ENCODE measurements at places on chromosomes 4 and X.

DNA sequence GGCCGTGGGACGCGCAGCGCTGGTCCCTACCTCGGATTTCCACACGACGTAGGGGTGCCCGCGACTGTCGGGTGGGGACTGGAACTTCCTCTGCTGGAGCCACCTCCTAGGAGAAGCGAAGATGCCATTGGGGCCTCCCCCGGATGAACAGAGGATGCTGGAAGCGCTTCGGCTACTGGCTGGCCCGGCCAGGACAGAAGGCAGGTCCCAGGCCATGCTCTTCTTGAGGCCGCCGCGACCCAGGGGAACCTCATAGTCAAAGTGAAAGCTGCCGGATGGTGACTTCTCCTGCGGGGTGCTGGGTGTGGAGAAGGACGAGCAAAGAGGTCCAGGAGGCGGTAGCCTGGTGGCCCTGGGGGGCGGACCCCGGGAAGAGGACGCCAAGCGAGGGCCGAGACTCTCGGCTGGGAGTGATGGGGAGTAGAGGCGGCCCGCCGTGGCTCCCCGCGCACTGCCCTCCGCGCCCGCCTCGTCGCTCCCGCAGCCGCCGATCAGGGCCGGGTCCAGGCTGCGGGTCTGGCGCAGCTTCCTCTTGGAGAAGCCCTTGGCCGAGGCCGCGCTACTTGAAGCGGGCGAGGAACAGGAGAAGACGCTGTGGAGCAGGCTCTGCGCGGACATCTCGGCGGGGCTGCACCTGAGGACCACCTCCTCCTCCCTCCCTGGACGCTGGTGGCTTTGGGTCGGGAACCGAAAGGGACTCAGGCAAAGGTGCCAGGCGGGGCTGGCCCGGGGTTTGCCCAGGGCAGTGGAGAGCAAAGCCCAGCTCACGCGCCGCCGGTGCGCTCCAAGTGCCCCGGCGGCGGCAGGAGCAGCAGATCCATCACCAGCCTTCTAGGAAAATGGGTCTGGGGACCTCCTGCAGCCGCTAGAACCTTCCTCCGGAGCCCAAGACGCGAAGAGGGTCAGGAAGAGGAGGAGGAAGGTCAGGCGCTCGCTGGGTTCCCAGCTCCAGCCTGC is 1.2 kb downstream of the ARHGAP6 start:
- no peak for DNase-seq

GRCh38 chr4:111681751-111682150 is 463.5 kb upstream of the FAM241A start:
- DNase-seq = no peak

DNA sequence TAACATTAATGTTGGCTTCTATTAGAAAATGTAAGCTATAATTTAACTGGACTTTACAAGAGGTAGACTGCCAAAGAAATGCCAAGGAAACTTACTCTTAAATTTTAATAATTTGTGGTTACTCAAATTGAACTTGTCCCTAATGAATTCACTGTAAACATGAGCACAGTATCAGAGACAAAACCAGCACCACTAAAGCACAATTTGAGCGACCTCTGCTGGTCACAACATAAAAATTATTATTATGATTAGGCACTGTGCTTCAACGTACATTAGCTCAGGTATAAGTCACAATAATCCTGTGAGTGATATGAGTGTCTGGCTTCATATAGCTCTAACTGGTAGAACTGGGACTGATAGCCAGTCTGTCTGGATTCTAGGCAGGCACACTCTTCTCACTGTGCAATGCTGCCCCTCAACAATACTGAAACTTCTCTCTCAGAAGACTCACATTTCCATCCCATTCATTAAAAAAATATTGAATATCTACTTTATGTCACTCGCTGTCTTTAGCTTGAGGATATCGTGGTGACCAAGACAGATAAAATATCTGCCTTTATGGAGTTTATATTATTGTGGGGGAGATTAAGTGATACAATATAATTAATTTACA is 8.0 kb downstream of the NUDT6 start:
- no peak for DNase-seq

- DNase-seq = no peak
Observed at GRCh38 chr4:153241295-153241694, 37.1 kb downstream of the TRIM2 start.

All from testis (tissue), 5 donors.